ENCODE measurements at places on chromosomes 7 and 10.

DNA sequence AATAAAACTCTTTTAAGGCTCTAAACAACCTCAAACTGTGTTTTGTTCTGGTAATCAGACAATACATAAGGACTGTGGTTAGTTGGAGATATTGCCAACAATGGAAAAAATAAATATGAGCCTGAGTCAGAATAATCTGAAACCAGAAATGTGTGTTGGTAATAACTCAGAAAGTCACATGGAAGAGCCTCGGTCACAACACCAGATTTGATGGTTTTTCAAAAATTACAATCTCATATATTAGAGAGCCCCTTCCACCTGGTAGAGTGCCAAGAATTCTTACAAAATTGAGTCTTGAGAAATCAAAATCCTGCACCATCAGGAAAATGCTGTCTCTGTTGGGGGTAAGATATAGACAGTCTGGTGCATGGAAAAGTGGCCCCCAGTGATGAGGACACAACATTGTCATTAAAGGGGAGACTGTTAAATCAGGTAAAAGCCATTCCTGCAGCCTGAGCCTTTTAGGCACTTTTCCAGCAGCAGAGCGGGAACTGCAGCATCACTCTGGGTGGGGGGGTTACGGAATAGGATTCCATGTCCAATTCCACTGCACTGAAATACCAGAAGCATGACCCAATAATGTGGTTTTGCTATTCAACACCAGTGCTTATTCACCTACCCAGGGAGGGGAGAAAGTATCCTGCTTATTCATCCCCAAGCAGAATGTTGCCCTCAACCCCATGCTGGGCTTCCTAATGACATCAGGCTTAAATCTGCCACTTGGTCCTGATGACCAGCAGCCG lies 9.5 kb upstream of the ADAM12 start:
- no peak for DNase-seq

DNA sequence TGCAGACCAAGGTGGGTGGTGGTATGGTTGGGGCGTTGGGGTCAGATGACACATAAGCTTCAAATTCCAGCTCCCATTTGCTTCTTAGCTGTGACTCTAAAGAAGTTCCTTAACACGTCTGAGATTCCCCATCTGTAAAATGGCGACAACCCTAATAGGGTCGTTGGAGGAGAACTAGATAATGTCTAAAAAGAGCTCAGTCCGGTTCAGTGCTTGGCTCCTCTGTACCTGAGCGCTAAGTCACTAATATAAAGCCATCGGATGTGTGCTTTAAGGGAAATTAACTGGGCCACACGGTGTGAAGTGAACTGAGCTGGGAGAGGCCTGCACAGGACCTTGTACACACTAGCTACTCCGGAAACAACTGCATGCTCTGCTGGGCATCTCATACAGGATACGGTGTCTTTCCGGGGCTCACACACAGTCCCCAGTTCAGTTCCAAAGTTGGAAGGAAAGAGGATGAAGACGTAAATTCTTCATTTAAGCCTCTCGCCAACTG lies 476 bp upstream of the ZFYVE27 start:
- DNase-seq: no peak

- DNase-seq: no peak
Observed at GRCh38 chr10:18542832-18543231, 108.6 kb downstream of the NSUN6 start.

DNA sequence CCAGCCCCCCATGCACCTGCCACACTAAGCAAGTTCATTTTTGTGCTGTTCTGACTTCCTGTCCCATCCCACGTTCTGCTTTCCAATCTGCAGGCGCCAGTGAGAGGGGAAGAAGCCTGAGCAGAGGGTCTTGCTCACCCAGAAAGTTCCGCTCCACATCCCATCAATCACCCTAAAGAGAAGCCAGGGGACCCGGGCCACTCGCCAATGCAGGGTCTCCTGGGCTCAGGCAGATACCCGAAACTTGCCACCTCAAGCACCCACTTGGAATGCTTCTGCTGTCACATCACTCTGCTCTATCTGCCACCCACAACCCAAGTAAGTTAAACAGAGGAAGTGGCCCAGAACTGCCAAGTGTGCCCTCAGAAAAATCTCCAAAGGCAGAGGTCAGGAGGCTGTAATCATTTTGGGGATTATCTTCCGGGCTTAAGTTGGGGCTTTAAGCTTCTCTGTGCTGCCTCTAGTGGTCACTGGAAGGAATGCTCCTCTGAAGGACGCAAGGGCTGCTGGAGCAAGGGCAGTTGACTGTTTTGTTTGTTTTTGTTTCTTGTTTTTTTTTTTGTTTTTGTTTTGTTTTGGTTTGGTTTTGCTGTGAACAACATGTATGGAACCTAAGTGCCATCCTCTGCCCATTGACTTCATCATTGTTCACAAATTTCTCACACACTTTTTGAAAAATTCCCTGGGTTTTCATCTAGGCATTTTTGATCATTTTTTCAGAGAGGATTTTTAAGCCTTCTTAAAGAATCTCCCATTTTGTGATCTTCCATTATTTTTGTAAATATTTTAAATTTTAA lies 25.5 kb downstream of the PRR15 start:
- DNase-seq: peak; percentile 22

GRCh38 chr10:14397066-14397465 lies 66.3 kb upstream of the FRMD4A start:
- no peak for DNase-seq

GRCh38 chr7:78607099-78607498 lies 808.5 kb downstream of the PHTF2 start:
- DNase-seq: no peak

- peak; percentile 64 for DNase-seq
Observed at GRCh38 chr7:2680792-2681490, 7.1 kb upstream of the AMZ1 start.

DNA sequence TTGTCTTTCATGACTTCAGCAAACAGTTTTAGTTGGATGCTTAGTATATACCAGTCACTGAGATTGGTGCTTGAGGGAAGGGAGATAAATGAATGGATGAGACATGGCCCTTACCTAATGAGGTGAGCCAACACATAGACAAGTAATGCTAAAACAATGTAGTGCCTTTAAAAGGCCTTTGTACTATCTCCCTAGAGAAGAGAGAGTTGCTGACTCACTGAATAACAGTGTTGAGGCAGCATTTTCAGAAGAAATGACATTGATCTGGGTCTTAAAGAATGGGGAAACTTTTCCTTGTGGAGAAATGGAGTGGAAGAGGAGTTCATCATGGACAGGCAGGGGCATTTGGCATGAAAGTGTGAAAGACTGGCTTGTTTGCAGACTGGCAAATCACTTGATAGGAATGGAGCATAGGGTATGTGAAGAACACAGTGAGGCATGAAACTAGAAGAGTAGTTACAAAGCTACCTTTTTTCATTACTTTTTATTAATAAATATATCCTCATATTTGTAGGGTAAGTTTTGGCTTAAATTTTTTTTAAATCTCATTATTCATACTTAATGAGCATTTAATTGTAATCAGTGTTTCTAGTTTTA lies 91.2 kb downstream of the KAT6B start:
- no peak for DNase-seq

DNA sequence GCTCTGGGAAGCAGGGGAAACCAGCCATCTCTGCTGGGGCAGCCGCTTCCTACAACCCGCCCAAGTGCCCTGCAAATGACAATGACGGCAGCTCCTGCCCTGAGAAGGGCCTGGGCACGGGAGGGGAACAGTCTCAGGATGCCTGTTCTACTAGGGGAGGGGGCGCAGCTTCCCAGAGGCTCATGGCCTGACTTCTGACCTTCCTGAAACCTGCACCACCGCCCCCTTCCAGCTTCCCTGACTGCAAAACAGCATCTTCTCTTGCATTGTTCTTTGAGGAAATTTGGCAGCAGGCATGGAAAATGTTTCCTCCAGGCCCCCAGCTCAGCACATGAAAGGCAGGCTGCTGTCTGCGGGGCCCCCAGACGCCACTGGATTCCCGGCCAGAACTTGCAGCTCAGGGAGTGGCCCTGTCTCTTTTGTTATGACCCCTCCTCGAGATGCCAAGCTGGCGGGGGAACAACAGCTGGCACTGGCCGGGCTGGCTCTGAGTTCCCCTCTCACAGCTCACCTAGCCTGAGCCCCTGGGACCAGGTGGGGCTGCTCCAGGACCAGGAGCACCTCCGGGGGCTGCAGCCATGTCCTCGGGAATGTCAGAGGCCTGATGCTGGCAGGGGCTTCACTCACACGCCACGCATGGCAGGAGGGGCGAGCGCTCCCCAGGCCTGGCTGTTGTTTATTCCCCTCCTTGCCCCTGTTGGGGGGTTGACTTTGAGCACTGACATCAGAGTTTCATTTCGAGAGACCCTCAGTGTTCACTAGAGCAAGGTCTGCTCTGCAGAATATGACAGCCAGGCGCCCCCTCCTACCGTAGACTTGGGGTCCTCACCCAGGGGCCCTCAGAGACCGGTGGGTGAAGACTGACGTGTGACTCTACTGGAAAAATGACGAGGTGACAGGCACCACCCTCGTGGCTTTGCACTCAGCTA lies 62.7 kb downstream of the CALML3 start:
- no peak for DNase-seq

GRCh38 chr7:149817836-149818535 lies 20.2 kb upstream of the ZNF862 start:
- DNase-seq: no peak

DNA sequence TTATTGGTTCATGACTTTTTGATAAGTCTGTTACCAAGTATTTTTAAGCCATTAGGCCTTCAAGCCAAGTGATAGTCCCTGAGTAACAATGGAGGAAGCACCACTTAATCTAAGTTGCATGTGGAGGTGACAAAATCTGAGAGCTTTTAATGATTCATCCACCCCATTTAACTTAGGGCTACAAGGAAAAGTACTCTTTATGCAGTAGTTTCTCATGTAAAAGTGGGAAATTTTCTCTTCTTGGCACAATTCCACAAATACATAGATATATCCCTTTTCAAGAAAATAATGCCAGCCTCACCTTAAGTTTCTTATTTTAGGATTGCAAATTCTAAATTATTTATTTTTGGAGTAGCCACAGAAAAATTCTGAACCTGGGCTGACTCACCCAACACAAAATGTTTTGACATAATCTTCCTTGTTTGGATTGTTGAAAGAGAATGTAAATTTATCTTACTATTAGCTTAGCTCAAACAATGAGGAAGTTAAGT lies 85.7 kb downstream of the SUGCT start:
- no peak for DNase-seq

DNA sequence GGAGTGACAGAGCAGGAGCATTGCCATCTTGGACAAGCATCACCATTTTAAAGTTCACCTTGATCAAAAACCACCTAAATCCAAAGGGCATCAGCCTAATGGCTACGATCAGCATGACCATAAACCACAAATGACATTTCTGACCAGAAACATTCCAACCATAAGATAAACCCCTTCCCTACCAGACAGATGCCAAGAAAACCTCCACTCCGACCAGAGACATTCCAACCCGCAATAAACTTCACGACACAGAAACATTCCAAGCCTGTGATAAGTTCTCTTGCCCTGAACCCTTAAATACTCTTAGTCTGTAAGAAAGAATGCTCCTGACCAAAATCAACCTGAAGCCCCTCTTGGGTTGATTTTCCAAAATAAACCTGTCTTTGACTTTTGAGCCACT lies 606.9 kb downstream of the POM121L12 start:
- DNase-seq: no peak

DNA sequence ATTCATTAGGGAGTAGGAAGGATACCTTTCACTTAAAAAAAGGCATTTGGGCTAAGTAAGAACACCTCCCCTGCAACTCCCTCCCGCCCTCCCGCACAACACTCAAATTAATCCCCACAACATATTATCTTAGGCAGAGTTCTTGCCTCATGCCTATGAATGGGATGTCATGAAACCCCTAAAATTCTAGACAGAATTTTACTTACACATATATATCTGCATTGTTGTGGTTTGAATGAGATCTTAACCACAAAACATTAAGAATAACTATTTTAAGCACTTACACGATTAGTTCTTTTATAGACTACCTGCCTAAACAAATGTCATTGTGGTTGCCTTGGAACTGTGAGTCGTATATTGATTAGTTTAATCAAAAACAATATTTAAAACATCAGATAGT lies 4.5 kb upstream of the ITGB1 start:
- DNase-seq: no peak

GRCh38 chr7:82542665-82543064 lies 99.1 kb upstream of the CACNA2D1 start:
- DNase-seq: no peak

DNA sequence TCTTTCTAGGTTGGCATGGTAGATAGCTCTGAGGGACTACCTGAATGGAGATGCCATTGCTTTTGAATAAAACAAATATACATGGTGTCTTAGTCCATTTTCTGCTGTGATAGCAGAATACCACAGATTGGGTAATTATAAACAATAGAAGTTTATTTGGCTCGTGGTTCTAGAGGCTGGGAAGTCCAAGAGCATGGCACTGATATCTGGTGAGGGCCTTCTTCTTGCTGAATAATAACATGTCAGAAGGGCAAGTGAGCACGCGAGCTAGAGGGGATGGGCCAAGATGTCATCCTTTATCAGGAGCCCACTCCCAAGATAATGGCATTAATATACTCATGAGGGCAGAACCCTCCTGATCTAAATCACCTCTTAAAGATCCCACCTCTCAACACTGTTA lies 21.9 kb downstream of the SGPL1 start:
- DNase-seq: no peak

- no peak for DNase-seq
Observed at GRCh38 chr7:94561841-94562514, 52.4 kb downstream of the CASD1 start.

- DNase-seq: no peak
Observed at GRCh38 chr10:100008142-100008522, 1.6 kb downstream of the DNMBP start.

GRCh38 chr7:129955993-129956543 lies 3.3 kb upstream of the UBE2H start:
- no peak for DNase-seq

DNA sequence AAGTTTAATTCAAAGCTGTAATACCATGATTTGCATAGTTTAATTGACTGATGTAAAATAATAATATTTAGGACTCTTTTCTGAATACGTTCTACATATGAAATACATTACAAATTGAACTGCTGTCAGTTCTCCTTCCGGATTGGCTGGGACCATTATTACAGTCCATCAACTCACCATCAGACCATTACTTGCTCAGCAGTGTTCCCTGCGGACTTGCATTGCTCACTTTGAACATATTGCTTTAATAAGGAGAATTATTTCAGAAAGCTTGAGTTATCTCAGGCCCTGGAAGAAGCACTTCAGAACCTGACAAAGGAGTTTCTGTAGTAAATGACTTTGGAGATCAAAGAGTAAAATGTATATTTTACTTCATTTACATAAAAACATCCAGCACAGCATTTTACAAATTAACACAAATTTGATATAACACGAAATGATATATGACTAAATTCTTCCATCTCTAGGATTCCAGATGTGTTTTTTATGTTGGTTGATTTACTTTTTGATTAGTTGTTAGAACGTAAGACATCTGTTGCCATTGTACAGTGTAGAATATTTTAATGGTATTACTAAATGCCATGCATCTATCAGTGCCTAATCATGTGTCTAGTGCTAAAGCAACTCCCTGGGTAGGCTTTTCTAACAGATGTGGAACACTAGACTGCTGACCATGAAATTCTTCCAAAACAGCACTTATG lies 418.5 kb upstream of the SEMA3A start:
- no peak for DNase-seq

Data from stimulated activated CD4-positive, alpha-beta T cell treated with anti-CD3 and anti-CD28 coated beads, Interleukin-2, amount 100 ng/mL, for 24 hours (primary cell).